Non-pigmented ciliary epithelial cell (primary cell): ENCODE measurements at places on chromosomes 1 and 21.
A peak's percentile ranks its signal among the peaks of the same experiment; 100 is the strongest.

GRCh38 chr1:237877631-237878030 is 13.1 kb downstream of the ZP4 start:
- DNase-seq, result no peak

DNA sequence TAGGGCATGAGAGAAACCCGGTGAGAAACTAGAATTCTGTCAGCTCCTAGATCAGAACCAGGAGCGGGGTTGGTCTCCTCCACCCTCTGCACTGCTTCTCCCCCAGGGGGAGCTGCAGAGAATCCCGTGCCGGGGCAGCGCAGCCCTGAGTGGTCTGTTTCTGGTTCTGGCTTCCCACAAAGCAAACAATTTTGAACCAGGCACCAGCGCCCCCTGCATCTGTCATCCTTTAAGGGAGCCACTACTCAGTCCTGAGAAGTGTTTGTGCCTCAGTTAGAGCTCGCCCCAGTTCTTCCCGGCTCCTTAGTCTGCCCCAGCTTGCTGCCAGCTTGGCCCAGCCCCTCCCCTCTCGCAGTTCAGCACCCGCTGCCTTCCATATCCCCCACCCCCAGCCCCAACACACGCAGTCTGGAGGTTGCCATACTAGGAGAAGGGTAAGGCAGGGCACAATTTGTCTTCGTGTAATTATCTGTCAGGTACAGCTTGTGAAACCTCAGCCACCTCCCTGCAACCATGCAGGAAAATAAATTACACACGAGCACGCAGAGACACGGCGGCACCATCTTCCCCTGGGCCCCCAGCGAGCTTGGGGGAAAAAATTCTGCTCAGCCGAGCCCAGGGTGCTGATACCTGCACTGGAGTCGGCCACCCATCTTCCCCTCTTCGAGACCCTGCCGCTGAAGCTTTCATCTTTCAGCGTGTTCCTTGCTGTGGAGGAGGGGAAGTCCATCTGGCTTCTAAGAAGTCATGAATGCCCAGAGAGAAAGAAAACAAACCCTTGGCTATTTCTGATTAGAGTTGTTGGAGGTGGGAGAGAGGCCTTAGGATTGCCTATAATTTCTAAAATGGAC is 62.6 kb upstream of the CD1D start:
- DNase-seq, result peak; percentile 11

DNA sequence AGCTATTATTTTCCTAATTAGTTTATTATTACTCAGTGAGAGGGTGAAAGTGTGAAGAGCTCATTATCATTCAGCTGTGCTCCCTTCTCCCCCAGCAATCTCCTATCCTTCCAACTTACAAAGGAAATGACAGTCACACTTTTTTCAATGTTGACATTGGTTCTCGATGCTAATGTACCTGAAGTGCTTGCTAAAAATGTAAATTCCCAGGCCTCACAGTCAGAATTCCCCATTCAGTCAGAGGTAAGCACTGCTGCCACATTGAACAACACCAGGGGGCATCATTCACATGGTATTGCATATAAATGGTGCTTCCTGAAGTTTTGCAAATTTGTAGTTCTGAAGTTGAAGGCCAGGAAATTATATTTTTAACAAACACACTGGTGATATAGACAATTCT is 132.7 kb upstream of the FOXD3 start:
- DNase-seq, result no peak

DNA sequence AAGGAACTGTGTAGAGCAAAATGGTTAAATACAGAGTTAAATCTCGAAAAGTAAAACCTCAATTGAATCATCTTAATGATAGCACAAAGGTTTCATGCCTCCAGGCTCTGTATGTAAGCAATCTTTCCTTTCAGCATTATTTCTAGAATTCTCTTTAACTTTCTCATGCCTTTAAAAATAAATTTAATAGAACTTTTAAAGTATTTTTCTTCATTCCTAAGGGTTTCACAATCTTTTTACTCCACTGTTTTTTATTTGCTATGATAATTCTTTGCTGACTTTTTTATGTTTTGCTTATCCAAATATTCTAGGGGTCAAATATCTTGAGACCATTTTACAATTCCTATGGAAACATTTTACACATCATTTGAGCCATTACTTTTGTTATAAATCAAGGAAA is 288.0 kb downstream of the BACH1 start:
- DNase-seq, result no peak

- DNase-seq, result no peak
Measured at GRCh38 chr1:47388891-47389238, 27.2 kb upstream of the FOXE3 start.

GRCh38 chr1:189662190-189662589 is 815.5 kb downstream of the BRINP3 start:
- no peak for DNase-seq

DNA sequence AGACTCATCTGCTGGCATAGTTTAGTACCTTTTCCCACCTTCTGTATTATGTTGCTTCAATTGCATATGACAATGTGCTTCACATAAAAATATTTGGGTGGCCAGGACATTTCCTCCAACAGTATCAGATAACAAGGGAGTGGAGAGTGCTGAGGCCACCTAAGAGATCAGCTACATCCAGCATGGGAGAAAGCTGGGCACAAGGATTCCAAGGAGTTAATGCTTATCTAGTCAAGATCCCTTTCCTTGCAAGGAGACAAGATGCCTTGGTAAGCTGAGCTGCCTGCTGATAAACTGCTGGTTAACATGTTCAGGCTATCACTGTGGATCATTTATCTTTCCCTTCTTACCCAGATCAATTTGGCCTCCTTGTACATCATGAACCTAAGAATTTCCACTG is 5.4 kb downstream of the TACSTD2 start:
- DNase-seq, result no peak

GRCh38 chr1:164466001-164466421 is 93.0 kb upstream of the PBX1 start:
- no peak for DNase-seq

- no peak for DNase-seq
Measured at GRCh38 chr1:244968471-244968871, 104.1 kb upstream of the HNRNPU start.

DNA sequence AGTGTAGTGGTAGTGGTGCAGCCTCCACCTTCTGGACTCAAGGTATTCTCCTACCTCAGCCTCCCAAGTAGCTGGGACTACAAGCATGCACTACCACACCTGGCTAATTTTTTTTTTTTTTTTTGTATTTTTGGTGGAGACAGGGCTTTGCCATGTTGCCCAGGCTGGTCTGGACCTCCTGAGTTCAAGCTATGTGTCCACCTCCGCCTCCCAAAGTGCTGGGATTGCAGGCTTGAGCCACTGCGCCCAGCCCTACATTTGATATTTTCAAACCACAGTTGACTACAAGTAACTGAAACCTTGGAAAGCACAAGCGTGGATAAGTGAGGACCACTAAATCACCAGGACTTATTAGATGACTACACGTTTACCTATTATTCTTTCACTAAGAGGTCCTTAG is 10.0 kb upstream of the PDPN start:
- no peak for DNase-seq

GRCh38 chr1:869499-870244 is 54.1 kb upstream of the SAMD11 start:
- no peak for DNase-seq

- DNase-seq, result no peak
Measured at GRCh38 chr1:221415651-221416050, 326.2 kb downstream of the DUSP10 start.

DNA sequence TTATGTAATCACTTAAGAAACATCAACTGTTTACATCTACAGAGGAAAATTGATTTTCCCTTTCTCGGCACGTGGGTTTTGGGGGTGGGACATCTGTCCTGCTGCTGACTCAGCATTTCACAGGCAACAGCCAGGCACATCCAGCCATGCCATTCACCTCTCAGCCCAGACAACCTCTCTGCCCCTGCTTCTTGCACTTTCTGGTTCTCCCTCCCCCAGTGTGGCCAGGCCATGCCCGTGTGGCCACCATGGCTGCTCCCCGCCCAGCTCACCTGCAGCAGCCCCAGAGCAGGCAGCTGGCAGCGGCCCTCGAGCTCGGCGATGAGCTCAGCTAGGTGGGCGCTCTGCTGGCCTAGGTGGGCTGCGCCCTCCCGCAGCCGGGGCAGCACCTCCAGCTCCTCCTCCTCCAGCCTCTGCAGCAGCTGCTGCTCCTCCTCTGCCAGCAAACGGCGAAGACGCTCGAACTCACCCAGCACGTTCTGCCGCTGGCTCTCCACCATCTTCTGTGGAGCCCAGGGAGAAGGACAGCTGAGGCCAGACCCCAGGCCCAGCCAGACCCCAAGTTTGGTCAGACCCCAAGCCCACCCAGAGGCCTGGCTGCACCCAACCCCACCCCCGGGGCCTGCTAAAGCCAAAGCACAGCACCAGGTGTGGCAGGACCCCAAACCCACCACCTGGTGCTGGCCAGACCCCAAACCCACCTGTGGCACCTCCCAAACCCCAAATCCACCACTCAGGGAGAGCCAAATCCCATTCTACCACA is 5.8 kb downstream of the TRIM11 start:
- DNase-seq, result no peak

- no peak for DNase-seq
Measured at GRCh38 chr1:10583641-10584040, 108.9 kb downstream of the PEX14 start.

GRCh38 chr1:182615468-182616129 is 11.4 kb upstream of the RGS16 start:
- DNase-seq, result no peak

DNA sequence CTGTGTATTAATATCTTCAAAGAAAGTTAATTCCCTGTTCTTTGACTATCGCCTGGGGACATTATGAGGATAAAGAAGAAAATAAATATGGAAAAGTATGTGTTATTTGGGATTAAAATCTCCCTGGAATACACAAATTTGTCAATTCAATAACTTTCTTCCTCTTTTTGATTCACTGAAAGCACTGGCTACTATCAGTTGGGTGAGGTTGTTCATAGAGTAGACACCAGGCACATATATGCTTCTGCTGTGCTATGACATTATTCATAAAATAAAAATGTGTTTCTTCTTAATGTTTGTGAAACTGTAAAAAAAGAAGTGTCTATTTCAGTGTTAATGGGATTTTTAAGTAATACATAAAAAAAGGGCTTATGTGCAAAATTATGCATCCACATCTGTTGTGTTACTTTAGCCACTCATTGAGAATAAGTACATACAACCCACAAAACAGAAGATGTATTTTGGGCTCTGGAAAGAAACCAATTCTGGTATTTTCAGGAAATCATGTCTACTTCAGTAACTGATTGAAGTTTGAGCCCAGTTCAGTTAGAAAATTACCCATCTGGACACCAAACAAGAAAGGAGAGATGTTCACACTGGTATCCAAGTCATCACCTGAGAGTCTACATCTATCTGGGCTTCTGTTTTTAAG is 169.4 kb downstream of the GABPA start:
- DNase-seq, result no peak
